T follicular helper cell (primary cell): ENCODE measurements at places on chromosomes 7 and 10.

DNA sequence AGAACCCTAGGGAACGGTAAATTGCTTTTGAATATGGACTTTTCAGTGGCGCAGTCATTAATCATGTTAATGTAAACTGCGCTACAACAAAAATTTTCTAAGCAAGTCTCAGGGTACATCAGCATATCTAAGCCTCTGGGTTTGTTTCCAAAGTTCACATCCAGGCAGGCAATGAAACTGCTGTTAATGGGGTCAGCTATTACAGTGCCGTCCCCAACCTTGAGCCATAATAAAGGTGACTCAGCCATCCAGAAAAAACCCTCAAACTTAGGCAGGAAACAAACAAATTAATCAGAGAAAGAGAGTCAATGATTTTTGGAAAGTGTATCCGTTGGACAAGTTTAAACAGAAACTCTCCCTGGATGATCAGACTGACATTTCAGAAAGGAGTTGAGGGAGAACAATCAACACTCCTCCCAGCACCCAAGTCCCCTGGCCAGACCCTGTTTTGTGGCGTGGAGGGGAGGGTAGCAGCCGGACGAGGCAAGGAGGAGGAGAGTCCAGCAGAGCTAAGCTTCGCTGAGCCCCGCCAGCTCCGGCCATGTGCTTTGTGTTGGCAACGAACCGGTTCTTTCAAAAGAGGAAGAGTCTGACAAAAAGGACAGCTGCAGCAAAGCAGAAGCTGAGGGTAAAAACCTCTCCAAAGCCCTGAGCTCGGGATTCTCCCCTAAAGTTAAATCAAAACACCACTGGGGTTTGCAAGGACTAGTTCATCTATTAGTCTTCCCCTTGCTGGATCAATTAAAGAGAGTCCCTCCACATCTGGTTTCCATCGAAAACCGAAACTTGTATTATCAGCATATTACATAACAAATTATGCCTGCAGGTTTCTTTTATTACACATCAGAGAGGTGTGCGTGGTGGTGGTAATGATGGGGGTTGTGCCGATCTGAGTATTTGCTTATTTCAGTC is 3.6 kb downstream of the FAM53B start:
- DNase-seq = no peak

GRCh38 chr10:31031205-31031557 is 484 bp downstream of the ZNF438 start:
- no peak for DNase-seq

DNA sequence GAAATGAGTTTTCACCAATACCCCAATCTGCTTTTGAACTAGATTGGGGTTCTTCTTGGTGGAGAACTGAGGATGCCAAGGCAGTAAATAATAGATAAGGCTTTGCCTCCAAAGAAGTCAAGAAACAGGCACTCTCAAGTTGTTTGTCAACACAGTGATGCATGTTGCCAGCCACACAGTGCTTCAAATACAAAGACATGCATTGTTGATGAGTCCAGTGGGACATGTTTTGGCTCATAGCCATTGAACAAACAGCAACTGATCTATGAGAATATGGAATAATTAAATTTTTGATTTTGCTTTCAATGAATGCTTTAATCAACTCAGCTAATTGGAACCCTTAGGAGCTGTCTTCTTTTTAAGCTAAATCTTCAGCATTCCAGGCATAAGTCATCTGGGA is 346.4 kb downstream of the THSD7A start:
- no peak for DNase-seq

DNA sequence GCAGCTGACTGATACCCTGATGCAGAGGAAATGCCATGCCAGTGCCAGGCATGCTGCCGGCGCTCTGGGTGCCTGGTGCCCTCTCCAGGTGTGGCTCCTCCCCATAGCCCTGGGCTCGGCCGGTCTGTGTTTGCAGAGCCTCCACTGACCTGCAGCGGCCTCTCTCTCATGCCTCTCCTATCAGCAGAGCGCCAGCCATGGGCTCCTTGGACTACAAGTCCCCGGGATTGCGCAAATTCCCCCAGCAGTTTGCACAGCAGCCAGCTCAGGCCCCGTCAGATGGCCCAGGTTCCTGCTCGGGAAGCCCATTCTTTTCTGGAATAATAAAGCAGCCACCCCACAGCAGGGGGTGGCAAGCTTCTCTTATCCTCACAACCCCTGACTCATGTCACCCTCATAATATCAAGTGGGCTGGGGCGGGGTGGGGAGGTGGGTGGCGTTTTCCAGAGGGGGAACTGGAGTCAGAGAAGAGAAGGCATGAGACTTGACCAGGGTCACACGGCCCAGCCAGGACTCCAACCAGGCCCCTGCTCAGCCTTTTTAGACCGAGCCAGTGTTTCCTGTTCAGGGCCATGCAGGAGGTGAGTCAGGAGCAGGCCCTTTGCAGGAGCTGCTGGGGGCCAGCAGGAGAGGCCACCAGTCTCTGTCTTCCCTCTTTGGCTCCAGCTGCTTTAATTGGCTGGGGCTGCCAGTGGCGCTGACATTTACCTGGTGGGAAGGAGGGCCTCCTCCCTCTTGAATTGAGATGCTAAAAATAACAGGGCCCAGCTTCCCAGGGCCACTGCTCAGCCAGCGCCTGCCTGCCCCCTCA is 58.6 kb downstream of the ZMIZ1 start:
- no peak for DNase-seq

DNA sequence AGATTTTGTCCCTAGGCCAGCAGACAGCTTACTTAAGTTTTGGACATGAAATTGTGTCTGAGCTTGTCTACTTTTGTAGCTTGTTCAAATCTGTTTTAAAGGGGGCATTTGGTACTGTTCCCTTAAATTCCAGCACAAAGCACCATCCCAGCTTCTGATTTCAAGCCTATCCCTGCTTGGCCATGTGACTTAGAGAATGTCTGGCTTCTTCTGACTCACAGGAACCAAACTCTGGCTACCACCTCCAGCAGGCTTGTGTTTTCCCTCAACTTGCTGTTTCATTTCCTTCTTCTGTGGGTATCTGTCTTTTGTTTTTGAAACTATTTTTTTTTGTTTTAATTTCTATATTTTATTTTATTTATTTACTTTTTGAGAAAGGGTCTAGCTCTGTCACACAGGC is 97.9 kb upstream of the FZD8 start:
- DNase-seq = no peak

- DNase-seq = no peak
Observed at GRCh38 chr10:70931168-70931815, 42.9 kb upstream of the PCBD1 start.

DNA sequence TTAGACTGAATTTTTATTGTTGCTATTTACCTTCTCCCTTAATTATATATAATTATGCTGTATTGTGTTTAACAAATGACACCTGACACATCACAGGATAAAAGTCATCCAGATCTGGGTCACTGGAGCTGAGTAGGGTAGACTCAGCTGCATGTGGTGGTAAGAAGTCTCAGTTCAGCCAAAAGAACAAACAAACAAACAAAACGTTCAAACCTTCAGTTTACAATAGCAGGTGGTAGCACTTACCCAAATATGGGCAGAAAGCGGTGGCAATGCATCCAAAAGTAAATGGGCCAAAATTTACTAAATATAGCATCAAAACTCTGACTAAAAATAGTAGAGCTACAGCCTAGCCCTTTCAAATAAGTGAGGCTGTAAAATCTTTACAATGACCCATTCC is 42.2 kb downstream of the ZWINT start:
- DNase-seq = no peak

DNA sequence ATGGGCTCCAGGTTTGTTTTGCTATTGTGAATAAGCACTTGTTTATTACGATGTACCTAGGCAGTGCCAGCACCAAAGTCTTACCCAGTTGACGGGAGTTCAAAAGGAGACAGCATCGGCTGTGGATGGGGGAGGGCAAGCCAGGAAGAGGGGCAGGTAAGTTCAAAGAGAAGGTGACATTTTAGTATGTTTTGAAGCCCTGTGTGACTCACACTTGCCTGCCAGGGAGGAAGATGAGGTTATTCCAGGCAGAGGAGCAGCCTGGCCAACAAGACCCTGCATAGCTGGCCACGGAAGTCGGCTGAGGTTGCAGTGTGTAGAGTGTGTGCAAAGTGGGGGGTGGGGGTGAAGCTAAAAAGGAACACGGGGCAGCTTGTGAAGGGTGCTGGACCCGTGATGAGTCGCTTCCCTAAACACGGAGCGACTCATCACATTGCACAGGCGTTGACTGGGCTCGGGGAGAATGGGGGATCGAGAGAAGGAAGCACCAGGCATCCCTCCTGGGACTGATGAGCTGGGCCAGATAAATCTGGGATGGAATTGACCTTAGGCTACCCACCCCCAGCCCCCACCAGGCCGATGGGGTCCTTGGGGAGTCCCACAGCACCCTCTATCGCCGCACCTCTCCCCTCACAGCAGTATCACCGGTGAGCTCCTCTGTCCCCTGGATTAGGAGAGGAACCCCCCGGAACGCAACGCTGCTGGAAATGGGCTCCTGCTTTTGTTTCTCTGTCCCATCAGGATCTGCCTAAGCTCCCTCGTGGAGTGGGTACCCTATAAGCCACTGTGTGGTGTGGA is 97.9 kb upstream of the IKZF1 start:
- DNase-seq = peak; percentile 65

DNA sequence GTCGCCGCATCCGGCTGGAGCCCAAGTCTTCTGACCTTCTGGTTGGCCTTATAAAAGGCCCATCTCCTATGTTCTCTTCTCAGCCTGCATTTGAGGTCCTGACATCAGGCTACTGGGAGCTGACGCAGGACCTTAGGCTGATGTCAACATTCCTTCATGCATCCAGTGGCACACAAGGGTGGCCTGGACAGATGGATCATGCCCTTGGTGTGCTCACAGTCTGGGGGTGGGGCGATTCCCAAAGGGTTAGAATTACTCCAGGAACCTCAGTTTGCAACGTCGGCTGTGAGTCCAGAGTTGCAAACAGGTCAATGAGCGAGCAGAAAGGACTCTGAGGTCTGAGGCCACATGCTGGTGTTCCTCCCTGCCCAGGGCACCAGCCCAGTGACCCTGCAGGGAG is 8.2 kb upstream of the CLIP2 start:
- no peak for DNase-seq

DNA sequence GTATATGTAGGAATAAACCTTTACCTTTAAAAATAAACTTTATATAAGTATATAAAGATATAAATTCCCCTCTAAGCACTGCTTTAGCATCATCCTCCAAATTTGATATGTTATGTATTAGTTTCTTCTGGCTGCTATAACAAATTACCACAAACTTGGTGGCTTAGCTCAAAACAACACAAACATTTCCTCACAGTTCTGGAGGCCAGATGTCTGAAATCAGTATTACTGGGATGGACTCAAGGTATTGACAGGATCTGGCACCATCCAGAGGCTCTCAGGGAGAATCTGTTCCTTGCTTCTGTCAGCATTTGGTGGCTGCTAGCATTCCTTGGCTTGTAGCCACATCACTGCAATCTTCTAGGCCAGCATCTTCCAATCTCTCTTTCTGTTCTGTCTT is 6.7 kb upstream of the SCRN1 start:
- DNase-seq = no peak

DNA sequence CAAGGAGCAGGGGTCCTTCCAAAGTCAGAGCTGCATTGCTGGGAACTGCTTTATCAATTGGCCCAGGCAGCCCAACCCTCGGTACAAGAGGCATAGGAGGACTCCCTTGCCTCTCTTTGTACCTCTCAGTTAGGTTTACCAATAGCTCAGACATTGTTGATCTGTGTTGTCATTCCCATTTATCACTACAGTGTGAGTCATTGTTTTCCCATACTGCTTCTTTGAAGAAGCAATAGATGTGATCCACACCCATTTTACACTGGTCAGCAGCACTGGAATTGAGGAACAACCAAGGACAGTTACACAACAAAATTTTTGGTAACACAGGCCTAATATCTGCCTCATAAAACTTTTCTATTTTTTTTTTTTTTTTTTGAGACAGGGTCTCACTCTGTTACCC is 307.2 kb downstream of the SNX13 start:
- DNase-seq = no peak

DNA sequence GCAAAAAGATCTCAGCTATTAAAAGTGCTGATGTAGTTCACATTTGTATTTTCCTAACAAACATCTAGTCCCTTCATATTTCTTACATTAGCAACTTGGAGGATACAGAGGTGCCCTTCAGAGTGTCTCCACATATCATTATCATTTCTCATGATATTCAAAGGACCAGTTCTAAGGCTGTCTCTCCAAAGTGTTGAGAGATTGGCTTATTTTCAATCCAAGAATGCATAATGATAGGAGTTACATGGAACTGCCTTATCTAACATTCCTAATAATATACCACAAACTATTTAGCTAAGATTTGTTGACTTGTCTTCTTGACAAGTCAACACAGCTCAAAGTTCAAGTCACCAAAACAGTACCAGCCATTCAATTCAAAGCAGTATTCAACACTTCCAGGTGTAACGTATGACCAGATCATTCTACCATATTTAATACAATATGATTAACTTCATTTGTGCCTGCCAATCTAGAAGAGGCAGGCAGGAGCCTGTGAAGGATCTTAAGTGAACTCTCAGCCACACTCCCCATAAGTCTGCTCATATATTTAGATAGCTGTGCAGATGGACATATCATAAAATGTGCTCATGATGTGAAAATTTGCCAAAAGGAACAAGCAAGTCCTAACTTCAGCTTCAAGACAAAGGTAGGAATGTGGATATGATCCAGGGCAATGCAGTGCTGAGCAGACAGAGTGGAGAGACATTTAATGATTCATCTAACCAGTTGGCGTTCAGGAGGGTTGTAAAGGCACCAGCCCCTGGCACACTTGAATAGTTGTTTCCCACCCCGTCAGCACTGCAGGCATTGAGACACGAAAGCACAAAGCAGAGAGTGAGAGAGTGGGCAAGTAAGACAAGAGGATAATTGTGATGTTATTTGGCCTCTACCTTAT is 108.3 kb downstream of the MTERF1 start:
- DNase-seq = no peak

DNA sequence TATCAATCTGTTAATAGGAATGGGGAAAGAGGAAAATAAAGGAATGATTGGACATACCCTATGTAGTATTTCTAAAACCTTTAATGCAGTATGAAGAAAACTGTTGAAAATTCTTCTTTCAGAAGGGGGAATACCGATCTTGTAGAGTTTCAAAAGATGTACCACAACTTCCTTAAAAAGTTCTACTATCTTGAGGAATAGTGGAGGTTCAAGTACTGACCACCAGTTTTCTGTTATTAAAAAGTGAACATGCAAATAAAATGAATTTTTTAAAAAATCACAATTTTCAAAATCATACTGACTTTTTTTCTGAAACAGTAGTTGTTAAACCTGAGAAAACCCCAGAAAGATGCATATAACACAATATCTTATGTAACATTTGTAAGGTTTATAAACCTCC is 86.5 kb downstream of the HERC4 start:
- DNase-seq = no peak

DNA sequence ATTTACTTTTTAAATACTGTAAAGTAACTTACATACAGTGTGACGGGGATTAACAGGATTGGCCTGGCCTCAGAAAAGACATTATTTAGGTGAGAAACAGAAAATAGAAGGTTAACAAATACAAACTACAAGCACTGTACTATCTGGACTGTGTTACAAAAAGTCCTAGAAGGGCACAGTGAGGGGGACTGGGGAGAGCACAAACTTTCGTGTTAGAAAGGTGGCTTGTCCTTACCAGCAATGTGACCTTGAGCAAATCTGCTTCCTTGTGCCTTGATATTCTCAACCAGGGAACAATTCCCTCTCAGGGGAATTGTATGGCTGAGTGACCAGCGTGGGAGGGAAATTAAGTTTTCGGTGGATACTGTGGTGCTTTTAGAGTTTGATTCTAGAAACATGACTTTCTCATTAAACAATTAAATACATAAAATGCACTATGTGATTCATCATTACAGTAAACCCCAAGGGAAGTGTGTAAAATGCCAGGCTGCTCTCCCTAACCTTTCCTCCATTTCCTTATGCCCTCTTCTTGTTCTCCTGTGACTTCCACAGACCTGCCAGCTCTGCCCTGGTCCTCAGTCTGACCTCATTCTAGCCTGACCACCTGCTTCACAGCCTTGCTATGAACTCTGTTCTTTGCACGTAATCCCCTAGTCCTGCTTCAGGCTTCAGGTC is 57.7 kb downstream of the OSBPL3 start:
- no peak for DNase-seq
